ENCODE measurements at places on chromosomes 4 and X.

DNA sequence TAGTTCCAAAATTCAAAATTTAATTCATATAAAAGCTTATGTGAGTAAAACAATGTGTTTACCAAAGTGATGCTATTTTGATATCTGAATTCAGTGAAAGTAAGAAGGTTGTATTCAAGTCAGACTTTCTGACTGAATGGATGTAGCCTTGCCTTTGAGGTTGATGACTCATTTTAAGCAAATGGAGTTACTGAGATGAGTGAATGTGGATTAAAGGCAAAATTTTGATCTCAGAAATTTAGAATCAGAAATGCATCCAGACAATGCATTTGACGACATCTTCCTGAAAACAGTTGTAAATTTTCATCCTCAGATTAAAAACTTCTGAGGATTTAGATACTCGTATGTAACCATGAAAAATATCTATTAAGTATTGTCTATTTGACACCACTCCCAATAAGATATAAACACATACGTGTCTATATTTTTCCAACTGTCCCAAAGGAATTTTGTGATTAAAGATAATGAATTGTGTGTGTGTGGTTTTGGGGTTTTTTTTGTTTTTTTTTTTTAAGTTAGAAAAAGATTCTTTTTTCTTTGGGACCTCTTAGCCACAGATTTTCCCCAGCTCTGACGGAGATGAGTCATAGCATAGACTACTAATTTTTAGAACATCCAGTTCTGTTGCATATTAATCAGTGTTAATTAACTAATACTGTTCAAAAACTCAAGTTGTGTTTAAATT lies 34.4 kb downstream of the NFKB1 start:
- DNase-seq = no peak

DNA sequence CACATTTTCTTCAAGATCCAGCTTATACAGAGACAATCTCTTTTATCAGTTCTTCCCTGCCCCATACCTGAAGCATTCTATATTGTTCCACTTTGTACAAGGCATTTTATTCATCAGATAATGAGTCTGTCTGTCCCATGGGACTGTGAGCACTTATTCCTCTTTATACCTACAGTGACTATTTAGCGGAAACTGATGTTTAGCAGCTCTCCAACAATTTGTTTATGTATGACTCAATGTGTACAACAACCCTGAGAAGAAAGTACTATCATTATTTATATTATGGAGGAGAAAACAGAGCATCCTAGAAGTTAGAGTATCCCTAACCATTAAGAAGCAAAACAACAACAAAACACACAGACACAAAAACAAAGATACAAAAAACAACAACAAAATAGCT lies 306.5 kb downstream of the PRDM5 start:
- no peak for DNase-seq

DNA sequence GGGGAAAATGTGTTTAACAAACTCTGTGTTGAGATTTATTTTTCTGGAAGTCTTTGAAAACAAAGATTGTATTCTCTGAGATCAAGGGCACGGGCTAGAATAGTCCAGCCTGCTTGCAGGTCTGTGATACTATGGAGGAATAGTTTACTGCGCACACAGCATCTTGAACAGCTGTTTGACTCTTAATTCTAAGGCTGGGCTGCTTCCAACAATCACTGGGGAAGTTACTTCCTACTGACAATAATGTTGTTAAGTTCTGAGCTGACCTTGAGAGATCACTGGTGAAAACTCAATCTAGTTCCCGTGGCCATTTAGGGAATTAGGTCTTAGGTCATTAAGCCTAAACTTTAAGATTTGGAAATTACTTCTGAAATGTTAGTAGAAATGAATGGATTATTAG lies 416.1 kb upstream of the FTHL17 start:
- DNase-seq = no peak

GRCh38 chrX:9710332-9710731 lies 55.3 kb downstream of the GPR143 start:
- DNase-seq = no peak

DNA sequence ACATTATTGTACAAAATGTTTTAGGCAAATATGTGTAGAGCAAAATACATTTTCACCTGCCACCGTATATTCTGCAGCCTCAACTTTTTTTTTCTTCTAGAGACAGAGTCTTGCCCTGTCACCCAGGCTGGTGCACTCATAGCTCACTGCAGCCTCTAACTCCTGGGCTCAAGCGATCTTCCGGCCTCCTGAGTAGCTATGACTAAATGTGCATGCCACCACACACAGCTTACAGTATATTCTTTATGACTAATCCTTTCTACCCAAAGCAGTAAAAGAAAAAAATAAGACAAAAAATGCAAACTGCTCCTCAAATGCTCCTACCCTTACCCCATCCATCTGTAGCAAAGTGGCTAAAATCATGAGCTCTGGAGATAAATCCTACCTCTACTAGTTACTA lies 426.3 kb downstream of the KCNIP4 start:
- DNase-seq = no peak

DNA sequence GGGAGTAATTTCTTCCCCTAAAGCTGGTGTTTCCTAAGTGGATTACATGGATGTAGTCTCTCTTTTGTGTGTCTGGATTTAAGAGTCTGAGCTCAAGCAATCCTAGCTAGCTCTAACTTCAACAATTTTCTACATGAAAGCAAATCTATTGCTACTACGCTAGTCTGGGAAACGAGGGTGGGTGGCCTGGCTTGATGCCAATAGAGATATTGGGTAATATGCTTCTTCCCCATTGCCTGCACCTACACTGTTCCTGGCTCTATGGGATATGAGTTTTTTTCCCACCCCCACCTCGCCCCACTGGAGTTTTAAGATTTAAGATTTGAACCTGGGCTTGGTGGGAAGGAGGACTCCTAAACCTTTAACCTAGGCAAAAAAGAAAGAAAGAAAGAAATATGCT lies 158.8 kb downstream of the RBM46 start:
- no peak for DNase-seq

GRCh38 chr4:68463796-68464195 lies 16.5 kb downstream of the TMPRSS11E start:
- DNase-seq = no peak

DNA sequence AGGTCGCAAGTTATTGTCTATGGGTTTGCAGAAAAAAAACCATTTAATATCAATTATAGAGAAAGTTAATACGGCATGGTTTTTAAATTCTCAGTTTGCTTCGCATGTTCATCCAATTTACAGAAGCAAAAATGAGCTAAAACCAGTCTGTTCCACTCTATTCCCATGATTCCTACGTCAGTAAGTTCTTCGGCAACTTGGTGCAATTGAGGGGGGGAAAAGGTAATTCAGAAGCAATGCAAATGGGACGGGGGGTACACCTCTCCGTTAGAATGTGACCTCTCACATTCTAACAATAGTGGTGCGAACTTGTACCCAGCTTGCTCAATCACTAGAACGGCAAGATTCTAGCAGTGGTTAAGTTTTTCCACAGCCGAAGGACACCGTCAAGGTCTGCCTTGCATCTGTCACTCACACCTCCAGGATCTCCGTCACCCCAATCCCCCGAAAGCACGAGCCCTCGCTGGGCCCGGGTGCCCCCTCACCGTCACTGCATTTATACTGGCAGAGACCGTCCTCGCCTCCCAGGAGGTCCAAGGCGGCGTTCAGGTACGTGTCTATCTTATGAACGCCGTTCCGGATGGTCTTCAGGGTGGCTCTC lies 653 bp downstream of the PLA2G12A start:
- no peak for DNase-seq

GRCh38 chr4:1543561-1543960 lies 137.3 kb upstream of the NKX1-1 start:
- no peak for DNase-seq

DNA sequence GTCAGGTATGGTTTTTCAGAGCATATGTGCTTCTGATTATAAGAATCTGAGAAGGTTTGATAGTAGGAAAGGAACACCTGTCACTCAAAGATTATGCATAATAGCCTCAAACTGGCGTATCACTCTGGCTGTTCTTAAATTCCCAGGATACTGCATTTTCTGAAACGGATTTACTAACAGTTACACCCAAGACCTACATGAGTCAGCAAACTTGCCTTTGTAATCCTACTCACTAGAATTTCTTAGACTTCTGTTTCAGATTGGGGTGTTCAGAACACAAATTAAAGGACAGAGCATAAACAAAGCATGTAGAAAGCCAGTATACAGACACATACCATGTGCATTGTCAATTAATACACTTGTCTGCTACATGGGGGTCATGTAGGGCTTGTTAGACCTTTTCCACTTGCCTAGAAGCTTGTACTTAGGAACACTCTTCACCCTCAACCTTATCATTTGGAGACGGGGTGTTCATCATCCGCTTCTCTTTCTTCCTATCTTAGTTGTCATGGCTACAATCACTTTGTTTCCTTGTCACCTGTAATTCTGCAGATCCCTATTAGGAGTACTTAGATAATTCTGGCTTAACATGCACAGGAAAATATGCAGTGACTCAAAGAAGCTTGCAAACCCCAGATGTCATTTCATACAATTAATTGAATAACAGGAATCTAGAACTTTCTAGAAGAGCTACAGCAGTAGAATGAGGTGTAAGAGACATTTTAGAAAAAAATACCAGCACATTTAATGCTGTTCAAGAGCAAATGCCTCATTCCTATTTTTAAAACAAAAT lies 593.0 kb upstream of the TENM3 start:
- DNase-seq = no peak

DNA sequence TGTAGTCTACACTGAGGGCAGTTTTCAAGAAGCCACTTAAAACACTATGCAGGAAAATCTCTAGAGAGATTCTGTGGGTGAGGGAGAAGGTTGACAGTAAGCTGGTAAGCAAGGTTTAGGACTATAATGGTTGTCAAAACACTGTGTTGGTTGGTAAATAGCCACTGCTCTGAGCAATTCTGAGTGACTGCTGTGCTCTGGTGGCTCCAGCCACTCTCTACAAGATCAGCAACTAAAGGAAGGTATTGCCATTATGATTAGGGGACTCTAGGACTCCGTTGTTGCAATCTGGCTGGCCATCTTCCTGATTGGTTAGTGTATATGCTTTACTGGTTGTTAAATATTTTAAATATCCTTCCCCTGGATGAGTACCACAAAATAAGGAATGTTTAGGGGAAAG lies 5.5 kb upstream of the FAM47E start:
- no peak for DNase-seq

DNA sequence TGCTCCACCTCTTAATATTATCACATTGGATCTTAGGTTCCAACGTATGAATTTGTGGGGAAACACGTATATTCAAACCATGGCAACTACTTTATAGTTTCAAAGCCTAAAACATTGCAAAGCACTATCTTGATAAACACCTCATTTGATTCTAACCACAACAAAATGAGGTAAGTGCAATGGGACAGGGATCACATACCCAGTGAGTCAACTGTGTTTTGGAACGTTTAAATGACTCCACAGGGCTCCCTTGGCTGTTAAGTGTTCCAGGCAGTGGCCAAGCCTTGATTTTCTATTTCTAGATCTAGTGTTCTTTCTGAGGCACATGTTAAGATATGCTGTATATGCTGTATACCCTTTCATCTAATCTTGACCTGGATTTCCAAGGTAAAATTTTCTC lies 54.5 kb upstream of the C1QTNF7 start:
- no peak for DNase-seq

DNA sequence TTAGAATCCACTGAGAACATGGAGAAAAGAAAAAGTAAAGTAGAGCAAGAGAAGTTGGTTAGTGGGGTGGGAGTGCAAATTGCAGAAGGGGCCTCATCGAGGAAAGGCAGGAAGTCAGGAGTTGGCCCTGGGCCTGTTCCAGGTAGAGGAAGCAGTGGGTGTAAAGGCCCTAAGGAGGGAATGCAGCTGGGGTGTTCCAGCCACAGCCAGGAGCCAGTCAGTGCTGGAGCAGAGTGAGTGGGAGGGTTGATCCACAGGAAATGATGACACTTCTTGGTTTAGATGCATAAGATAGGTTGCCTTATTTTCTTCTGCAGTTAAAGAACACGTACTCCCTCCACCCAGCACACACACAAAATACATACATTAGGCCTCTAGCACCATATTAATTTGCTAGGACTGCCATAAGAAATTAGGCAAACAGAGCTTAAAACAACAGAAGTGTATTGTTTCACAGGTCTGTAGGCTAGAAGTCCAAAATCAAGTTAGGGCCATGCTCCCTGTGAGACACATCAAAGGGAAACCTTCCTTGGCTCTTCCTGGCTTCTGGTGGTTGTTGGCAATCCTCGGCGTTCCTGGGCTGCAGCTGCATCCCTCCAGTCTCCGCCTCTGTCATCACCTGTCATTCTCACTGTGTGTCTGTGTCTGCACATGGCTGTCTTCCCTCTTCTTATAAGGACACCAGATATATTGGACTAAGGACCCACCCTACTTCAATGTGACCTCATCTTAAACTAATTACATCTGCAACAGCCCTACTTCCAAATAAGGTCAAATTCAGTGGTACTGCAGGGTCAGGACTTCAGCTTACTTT lies 205.9 kb downstream of the AASDH start:
- DNase-seq = no peak

DNA sequence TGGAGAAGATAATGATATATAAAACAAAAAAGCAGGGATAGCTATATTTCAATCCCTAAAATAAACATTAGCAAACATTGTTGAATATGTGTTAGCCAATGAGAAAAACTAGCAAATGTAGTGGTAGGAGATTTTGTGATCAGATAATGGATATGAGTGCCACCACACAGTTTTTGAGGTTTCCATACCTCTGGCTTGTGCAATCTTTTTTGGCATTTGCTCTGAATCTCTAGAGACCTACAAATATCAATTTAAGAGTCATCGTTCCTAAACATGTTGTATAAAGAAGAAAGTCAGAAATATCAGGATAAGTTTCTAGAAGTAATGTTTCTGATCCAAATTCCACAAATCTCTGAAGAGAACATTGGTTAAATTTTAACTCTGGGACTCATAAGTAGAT lies 308.7 kb downstream of the PDGFC start:
- DNase-seq = no peak

- DNase-seq = no peak
Measured at GRCh38 chr4:88439161-88439760, 17.7 kb upstream of the HERC5 start.

DNA sequence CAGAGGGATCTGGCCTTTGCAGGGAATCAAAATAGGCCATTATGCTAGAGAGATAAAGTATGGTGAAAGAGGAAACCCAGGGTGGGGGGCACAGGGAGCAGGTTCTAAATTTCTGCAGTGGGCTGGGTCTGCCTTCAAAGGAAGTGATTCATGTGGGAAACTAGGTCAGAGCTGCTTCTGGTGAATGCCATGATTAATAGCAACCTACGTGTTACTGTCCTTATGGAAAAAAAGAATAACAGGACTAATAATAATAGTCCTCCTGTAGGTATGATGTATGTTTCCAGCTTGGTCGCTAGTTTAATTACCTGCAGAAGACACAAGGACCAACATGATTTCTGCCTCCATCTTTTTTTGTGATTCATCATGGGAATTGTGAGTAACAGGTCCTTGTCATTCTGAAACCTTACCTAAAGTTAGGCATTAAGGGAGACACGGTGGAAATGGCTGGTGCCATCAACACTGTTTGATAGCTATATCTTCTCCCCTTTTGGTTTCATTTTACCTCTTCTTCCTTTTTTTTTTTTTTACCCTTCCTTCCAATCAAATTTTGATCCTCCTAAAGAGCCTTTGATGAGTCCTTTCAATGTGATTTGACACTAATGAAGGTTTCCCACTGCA lies 180.4 kb downstream of the CPEB2 start:
- DNase-seq = no peak

GRCh38 chr4:163818673-163819072 lies 324.2 kb downstream of the TMA16 start:
- DNase-seq = no peak

Measured in stimulated activated CD4-positive, alpha-beta T cell treated with anti-CD3 and anti-CD28 coated beads, Interleukin-1b, Interleukin-23, amount 100 ng/mL, for 24 hours (primary cell).